ENCODE measurements at places on chromosomes 7 and 10.

DNA sequence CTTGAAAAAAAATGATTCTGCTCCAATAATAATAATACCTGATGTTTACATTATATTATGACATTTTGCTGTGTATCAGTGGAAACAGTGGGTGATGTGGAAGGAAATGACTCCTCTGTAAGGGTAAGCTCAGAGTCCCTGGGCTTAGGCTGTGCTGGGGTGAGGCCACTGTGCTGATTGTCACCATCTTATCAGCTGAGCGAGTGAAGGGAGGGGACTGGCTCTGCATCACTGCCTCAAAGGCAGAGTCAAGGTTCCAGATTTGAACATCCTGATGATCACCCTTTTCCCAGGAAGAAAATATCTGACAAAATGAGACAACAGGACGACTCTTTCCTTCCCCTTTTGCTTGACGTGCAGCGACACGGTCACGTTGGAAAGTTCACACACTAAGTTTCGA, 24.0 kb upstream of the HABP2 start:
- no peak for DNase-seq

DNA sequence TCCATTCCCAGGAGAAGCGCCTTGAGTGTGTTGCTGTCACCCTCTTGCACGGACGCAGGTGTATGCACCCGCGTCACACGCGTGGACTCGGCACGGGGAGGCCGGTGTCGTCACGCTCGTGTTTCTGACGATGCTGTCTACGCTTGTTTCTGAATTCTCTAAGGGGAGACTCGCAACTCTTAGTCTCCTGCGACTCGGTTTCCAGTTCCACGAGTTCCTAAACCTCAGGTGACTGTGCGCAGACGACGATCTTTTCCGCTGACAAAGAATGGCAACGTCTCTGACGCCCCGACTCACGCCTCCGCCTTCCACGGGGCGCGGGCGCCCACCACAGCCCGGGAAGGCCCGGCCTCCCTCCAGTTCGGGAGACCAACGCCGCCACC, 579 bp downstream of the IDI1 start:
- no peak for DNase-seq

GRCh38 chr10:48993627-48994026, 54.0 kb upstream of the LRRC18 start:
- no peak for DNase-seq

GRCh38 chr7:113320419-113320818, 202.1 kb upstream of the SMIM30 start:
- no peak for DNase-seq

- no peak for DNase-seq
These were observed 197.5 kb upstream of the CSTF2T start for GRCh38 chr10:51896849-51897248.

GRCh38 chr10:110036640-110037039, 28.9 kb downstream of the ADD3 start:
- no peak for DNase-seq

DNA sequence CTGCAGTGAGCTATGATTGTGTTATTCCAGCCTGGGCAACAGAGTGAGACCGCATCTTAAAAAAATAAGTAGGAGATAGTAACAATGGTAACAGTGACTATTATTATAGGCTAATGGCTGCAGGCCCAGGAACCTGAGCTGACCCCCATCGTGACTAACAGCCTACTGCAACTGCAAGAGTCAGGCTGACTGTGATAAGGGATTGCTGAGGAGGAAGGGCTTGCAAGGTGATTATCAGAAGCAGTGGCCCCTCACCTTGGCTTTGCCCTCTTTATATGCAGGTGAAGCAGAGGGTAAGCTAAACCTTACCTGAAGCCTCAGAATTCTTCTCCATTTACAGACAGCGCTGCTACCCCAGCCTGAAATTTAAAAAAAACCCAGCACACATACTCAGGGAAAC, 83.9 kb upstream of the SDK1 start:
- no peak for DNase-seq
